Karpas-422 (cell line): ENCODE measurements at places on chromosomes 12 and 14. TPM values are rescaled to one million over a fixed set of nuclear protein-coding genes. Genes with fewer than 3 reads are reported as not detected.

- DNase-seq, result no peak
- no peaks in the 10 kb centered on the region for H3K4me1 ChIP-seq
- no peaks in the 10 kb centered on the region for H3K27me3 ChIP-seq
- H3K4me3 ChIP-seq, result no peak overlapping the region
- H3K27ac ChIP-seq, result no peak overlapping the region
Measured at GRCh38 chr14:53967606-53968005, 11.0 kb upstream of the BMP4 start.

DNA sequence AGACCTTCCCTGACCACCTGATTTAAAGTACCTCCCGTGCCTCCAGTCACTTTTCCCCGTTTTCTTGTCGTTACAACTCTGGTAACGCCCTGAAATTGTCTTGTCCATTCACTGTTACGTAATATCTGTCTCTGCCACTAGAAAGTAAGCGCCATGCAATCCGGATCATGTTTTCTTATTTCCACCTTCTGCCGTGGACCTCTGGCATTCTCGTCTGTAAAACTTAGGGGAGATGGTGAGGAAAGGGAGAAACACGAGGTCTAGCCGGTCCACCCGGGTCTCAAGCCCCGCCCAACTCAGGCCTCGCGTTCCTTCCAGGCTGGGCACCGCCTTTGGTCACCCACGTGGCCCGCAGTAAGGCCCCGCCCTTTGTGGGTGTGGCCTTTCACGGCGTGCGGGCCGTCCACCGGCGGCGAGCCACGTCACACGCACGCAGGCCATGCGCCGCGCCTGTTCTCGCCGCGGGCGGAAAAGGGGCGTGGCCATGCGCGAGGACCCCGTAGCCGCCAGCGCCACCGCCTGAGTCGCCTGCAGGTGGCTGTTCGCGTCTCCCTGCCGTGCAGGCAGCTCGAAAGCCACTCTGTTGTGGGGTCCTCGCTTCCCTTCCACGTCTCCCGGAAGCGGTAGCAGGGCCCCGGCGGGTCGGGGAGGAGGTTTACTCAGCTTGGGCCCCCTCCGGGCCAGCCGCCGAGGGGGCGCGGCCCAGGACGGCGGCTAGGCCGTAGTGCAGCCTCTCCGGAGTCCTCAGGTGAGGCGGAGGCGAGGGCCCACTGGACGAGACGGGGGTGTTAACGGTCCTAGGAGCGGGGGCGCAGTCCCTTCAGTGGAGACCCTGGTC lies at the start of gene GOLGA5:
GOLGA5 (plus strand) TSS at position 597 of the 838 bp plus-strand sequence. CDS start 3,133 bp downstream, outside the sequence.
- H3K36me3 ChIP-seq, result peaks cover 23% of the 10 kb centered on the region
- H3K4me1 ChIP-seq, result peaks cover 22% of the 10 kb centered on the region
- H3K27ac ChIP-seq, result peak within 1 kb of the TSS; percentile 51
- H3K4me3 ChIP-seq, result peak within 1 kb of the TSS; percentile 96

- H3K36me3 ChIP-seq, result no peaks in the 10 kb centered on the region
- H3K4me1 ChIP-seq, result no peaks in the 10 kb centered on the region
- H3K4me3 ChIP-seq, result no peak overlapping the region
Measured at GRCh38 chr14:104586832-104587620, 7.5 kb downstream of the C14orf180 start.

DNA sequence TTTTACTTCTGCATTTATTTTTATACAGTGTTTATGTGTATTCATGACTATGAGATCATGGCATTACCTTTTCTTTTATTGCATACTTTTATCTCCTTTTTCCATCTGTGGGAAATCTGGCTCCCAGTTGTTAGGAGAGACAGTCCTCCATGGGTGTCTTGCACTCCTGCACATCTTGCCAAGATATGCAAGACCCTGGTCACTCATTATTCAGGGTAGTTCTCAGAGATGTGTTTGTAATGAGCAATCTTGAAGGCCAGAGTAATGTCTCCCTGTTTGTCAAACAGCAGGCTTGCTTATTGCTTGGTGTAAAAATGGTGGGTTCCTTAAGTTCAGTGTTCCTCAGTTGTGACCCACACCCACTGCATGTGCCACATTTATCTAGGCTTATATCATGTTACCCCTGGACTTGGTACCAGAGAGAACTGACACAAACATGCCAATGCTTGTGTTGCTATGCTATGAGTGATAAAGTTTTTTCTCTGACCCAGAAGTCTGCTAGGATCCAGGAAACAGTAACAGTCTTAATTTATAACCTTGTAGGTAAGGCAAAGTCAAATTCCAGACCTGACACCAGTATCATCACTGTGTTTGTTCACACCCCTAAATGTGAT lies 36.8 kb downstream of the PPHLN1 start:
- peak overlapping the region; percentile 8; the same call in 1 of the 2 replicates for H3K27ac ChIP-seq
- H3K36me3 ChIP-seq, result peaks cover 37% of the 10 kb centered on the region
- DNase-seq, result no peak
- H3K27me3 ChIP-seq, result no peaks in the 10 kb centered on the region
- peaks cover 26% of the 10 kb centered on the region for H3K4me1 ChIP-seq

- H3K27ac ChIP-seq, result no peak overlapping the region
- no peak overlapping the region for H3K4me3 ChIP-seq
- DNase-seq, result no peak
- H3K4me1 ChIP-seq, result no peaks in the 10 kb centered on the region
Measured at GRCh38 chr12:65990592-65990991, 140.0 kb downstream of the LLPH start.

DNA sequence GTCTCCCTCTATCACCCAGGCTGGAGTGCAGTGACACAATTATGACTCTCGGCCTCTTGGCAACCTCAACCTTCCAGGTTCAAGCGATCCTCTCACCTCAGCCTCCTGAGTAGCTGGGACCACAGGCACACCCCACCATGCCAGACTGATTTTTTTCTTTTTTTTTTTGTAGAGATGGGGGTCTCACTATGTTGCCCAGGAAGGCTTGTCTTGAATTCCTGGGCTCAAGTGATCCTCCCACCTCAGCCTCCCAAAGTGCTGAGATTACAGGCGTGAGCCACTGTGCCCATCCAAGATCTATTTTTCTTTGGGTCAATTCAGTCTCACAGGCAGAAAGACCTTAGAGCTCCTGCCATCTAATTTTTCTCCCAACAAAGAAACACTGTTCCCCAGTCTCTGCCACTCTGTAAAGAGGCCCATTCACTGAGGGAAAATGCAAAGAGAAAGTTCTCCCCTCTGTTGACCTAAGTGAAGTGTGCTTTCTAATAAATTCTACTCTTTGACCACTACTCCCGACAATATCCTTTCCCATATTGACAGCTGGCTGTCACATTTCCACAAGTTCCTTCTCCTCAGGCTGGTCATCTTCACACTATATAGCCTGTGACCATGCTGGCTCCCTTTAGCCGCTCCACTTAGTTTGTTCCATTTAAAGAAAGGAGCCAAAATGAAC lies 23.3 kb downstream of the TMED8 start:
- no peak overlapping the region for H3K27ac ChIP-seq
- no peaks in the 10 kb centered on the region for H3K27me3 ChIP-seq
- H3K36me3 ChIP-seq, result peaks cover 18% of the 10 kb centered on the region
- H3K4me3 ChIP-seq, result no peak overlapping the region
- no peak for DNase-seq

DNA sequence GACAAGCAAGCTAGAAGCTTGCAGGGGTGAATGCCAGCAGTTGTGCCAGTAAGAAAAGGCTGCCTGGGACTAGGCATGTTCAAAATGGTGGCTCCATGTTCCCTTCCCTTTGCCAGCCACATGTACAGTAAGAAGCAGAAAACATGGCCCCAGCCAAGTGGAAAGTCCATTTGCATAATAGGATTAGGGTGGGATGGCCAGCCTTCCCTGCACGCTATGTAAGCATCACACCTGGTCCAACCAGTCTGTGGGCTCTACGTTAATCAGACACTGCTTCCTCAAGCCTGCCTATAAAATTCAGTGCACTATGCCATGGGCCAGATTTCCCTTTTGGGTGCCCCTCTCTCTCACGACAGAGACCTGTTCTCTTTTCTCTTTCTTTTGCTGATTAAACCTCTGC lies 288.4 kb downstream of the GXYLT1 start:
- 0 out of 2 replicates have a peak overlapping the region, but pooled peaks have one; percentile 17 for H3K4me3 ChIP-seq
- peak; percentile 58 for DNase-seq
- no peaks in the 10 kb centered on the region for H3K27me3 ChIP-seq
- H3K36me3 ChIP-seq, result no peaks in the 10 kb centered on the region
- peaks cover 9% of the 10 kb centered on the region for H3K4me1 ChIP-seq

DCN gene
- total RNA-seq, result 612 and 1,580 TPM in 2 replicates

VDR gene
- not detected in 2 replicates for total RNA-seq

BICDL1 gene
- total RNA-seq, result 28.5 and 57.6 TPM in 2 replicates

JPH4 gene
- 0.29 TPM in 1 of 2 replicates, not detected in the other for total RNA-seq
